Left colon (tissue), 2 donors: ENCODE measurements at places on chromosomes 5 and 9. TPM values are rescaled to one million over a fixed set of nuclear protein-coding genes. Genes with fewer than 3 reads are reported as not detected.

C9 gene
- not detected for total RNA-seq

DNA sequence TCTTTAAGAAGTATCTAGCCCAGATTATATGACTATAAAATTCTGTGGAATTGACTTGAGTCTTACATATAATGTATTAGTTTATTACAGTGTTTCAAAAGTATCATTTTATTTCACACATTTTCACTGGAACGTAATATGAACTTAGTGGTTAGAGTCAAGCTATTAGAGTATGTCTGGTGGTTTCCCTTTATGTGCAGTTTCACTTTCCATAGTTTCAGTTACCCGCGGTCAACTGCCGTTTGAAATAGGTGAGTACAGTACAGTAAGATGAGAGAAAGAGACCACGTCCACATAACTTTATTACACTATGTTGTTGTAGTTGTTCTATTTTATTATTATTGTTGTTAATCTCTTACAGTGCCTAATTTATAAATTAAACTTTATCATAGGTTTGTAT lies 50.5 kb downstream of the COMMD10 start:
- no peak for DNase-seq

TEK gene
- 4.2 TPM for total RNA-seq

DNA sequence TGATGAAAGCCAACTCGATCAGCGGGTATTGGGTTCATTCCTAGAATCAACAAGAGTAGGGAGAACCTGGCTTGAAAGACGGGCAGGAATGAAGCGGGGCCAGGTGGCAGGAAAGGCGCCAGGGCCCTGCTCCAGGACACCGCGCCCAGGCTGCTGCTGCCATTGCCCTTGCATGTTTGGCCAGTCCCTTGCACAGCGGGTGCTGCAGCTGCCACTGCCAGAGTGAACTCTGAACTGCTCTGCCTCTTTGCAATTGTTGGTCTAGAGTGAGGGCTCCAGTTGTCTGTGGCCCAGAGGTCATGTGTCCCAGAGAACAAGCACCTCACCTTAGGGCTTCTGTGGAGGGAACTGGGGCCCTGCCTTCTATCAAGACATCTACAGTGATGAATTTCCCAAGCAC lies 24.0 kb upstream of the CARTPT start:
- no peak for DNase-seq

DNA sequence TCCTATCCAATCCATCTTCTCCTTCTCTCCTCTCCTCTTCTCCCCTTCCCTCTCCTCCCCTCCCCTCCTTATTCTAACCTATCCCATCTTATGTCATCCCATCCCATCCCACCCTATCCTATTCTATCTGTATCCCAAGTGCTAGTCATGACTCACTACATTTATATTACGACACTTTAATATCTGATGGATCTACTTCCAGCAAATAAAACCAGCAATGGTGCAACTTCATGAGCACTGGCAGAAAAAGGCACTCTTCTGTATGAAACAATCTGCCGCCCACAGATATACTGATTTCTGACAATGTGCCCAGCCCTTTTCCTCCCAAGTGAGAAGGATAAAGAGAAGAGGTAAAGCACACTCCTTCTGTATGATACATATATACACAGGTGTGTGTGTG lies 86.6 kb upstream of the ANKH start:
- no peak for DNase-seq
